Adipocyte (in vitro differentiated cells): ENCODE measurements at places on chromosomes 3 and 15.
A peak's percentile ranks its signal among the peaks of the same experiment; 100 is the strongest.

DNA sequence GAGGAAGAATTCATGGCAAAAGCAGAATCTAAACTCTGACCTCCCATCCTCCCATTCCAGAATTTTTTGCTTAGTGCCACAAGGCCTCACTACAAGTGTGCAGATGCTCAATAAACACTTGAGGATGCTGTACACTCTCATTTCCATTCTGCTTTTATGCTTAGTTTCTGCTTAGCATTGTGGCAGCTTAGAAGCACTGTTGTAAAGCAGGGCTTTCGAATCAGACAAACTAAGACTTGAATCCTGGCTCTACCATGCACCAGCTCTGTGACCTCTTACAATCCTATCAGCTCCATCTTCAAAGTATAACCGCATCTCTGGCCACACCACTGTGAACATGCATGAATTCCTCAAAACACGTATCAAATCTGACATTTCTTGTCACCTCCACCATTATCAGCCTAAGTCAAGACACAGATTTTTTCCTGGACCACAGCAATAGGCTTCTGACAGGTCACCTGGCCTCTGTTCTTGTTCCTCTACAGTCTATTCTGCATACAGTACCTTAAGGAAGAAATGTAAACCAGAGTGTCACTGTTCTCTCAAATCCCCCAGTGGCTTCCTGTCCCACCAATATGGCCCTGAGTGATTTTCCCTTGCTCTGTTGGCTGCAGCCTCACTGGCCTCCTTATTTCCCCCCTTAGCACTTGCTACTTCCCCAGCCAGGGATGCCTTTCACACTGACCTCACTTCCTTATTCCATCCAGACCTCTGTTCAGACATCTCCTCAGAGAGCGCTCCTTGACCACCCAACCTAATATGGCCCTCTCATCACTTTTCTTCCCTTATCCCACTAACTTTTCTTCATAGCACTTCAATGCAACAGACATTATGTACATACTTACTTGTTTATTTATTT is 8.1 kb upstream of the PHC3 start:
- no peak for DNase-seq

GRCh38 chr3:176896640-176897039 is 300.6 kb downstream of the TBL1XR1 start:
- no peak for DNase-seq

DNA sequence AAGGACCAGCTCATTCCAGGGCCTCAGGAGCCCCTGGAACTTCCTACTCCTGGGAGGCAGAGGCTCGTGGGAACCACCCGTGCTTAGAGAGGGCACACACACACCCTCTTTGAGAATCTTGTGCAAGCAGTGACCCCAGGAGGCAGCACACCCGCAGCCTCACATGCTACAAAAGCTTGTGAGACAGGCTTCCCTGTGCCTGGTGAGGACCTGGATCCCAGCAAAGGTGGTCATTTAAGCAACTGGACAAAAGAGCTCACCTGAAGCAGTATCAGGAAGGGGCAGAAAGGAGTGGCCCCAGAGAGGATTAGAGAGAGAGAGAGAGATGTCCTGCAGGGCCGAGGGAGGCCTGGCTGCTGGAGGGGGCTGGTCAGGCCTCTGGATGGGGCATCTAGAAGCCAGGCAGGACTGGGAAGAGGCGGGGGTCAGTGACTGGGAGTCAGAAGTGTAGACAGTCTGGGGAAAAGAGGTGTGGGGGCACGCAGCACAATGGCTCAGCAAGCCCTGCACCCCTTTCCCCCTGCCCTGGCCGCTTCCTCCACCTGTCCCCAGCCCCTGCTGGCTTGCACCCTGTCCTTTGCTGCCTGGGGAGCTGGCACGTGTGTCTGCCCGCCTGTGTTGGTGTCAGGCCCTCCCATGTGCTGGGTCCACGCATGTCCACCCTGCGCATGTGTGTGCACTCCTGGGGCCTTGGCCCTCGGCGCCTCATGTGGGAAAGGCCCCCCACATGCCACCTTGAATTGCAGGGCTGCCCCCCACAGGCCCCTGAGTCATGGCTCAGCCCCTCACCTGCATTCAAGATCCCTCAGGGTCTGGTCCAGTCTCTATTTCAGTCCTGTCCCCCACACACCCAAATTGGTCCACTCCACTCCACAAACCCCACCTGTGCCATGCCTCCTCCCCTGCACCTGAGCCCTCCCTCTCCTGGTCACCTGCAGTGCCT is 36.9 kb downstream of the TSPAN3 start:
- no peak for DNase-seq

- DNase-seq: no peak
These were observed 1.9 kb downstream of the MITF start for GRCh38 chr3:69741032-69741767.

DNA sequence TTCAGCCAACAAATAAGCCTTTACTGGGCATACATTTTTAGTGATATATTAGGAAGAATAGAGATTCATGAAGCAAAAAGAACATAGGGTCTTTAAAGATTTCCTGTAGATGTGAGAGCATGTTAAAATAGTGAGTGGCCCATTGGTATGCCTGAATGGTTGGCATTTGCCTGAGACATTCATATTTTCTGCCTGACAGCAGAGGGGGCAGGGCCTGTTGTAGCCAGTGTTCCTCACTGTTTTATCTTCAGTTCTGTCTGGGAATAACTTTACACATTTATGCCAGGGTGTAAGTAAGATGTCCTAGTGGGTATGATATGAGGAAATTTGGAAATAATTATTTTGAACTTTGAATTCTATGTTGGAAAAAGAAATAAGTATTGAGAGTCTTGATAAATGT is 704.7 kb upstream of the ARPP21 start:
- DNase-seq: peak; percentile 40

DNA sequence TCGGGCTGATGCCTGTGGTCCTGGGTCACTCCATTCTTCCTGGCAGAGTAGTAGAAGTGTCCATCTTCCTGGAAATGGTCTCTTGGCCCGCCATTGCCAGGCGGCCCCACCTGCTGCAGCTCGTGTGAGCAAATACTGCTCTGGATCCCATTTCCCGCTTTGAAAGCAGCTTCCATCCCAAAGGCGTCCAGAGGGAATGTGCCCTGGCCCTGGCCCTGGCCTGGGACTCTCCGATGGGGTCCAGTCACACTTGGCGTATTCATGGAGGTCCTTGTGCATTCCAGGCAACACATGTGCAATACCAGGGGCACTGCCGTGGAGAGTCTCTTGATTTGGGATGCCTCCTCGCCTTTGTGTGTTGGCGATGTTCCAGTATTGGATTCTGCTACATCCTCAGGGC is 111.1 kb downstream of the SNRPN start:
- no peak for DNase-seq

DNA sequence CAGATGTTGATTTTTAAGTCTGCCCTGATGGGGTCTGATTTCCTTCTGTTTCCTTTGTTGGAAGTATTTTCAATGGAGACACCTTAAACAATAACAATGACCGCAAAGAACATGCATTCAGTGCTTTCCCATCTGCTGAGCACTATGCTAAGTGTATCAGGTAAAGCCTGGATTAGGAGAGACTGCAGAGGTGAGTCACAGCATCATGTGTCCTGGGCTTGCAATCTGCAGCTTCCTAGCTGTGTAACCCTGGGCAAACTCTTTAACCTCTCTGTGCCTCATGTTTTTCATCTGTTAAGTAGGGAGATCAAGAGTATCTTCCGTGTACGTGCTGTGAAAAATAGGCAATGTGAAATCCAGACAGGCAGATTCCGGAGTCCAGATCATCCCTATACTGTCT is 13.3 kb upstream of the CHRNB4 start:
- DNase-seq: no peak
